PC-3 (cell line): ENCODE measurements at places on chromosomes 5 and 9.

- DNase-seq: no peak
These were observed 3.0 kb downstream of the RLN1 start for GRCh38 chr9:5336688-5337087.

DNA sequence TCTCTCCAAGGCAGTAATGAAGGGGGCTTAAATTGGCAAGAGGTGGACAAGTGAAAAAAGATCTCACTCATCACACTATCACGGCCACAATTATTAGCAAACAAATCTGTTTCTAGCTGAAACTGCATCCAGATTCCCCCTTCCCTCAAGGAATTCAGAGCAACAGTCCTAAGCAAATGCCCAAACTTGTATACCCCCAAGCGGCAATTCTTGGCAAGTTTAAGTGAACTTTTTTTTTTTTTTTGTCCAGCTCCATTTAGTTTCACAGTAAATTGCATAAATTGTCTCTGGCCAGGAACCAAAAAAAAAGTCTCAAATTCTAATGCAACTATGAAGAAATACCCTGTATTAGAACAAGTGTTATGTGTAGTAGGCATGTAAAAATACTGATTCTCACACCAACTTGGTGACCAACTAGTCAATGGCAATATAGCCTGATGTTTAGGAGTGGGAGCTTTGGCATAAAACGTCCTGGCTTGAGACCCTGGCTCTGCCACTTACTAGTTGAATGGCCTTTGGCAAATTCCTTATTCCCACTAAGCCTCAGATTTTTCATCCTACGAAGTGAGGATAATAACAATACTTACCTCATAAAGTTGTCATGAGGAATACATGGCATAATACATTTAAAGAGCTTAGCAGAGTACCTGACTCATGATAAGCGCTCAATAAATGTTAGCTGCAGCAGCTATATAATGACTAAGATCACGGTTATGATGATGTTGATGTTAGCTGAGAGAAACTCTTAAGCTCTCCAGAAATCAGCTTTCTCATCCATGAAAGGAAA, 193.2 kb downstream of the ADAMTSL1 start:
- peak; percentile 55 for DNase-seq

GRCh38 chr9:92610470-92611420, 59.2 kb downstream of the IPPK start:
- DNase-seq: no peak

- peak; percentile 49 for DNase-seq
These were observed 628.0 kb upstream of the ADAMTS16 start for GRCh38 chr5:4511996-4512656.

GRCh38 chr5:172504701-172505402, 50.5 kb upstream of the SH3PXD2B start:
- no peak for DNase-seq

DNA sequence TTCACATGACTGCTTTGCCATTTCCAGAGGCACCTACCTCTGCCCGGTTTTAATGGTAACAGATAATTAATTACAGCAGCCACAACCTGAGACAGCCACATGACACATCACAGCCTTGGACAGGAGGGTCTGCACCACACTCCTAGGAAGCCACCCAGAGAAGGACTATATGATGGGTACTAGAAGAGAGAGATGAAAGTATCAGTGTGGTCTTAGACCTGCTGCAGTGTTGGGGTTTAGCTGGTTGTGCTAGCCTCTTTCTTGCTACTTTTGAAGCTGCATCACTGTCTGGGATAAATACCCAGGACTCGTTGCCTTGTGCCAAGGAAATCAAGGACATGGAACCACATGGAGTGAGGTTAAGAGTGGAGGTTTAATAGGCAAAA, 266.4 kb downstream of the ICE1 start:
- no peak for DNase-seq

GRCh38 chr5:15529821-15530220, 29.8 kb downstream of the FBXL7 start:
- DNase-seq: no peak

GRCh38 chr9:38651400-38652042, 31.1 kb upstream of the ANKRD18A start:
- DNase-seq: no peak

DNA sequence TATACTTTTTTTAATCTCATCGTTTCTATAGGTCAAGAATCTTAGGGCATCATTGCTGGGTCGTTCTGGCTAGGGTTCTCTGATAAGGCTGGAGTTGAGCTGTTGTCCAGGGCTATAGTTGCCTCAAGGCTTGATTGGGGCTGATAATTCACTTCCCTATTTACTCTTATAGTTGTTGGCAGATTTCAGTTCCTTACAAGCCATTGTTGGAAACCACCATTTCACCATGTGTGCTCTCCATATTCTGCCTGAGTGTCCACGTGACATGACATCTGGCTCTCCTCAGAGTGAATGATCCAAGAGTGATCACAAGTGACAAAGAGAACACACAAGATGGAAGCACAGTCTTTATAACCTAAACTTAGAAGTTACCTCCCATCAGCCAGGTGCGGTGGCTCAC, 852.2 kb downstream of the EFNA5 start:
- no peak for DNase-seq

GRCh38 chr9:127854184-127854806, at the start of gene ENG:
Gene ENG, minus strand, starts transcription at chr9:127854658. Its CDS starts 303 bp downstream, at chr9:127854355.
- no peak for DNase-seq

GRCh38 chr9:98235126-98235525, 20.3 kb downstream of the TBC1D2 start:
- DNase-seq: no peak

- no peak for DNase-seq
These were observed 124.3 kb upstream of the CACNA1B start for GRCh38 chr9:137753192-137753765.

DNA sequence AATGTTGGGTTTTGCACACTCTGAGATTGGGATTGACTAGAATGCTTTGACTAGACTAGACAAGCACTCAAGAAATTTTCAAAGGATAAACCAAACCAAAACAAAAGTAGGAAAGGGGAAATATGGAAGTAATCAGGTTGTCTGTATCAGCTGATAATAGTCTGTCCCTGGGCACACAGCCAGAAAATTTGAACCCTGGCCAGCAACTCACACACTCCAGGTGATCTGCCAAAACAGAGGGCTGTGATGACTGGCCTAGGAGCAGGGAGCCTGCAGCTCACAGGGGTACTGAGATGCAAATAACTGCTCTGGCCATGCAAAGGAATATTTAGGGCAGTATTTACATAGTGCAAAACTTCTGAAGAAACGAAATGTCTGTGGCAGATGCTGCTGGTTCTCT, 112.3 kb upstream of the SMIM23 start:
- DNase-seq: no peak

- DNase-seq: peak; percentile 95
These were observed 2.4 kb downstream of the CARD19 start for GRCh38 chr9:93098236-93098946.

DNA sequence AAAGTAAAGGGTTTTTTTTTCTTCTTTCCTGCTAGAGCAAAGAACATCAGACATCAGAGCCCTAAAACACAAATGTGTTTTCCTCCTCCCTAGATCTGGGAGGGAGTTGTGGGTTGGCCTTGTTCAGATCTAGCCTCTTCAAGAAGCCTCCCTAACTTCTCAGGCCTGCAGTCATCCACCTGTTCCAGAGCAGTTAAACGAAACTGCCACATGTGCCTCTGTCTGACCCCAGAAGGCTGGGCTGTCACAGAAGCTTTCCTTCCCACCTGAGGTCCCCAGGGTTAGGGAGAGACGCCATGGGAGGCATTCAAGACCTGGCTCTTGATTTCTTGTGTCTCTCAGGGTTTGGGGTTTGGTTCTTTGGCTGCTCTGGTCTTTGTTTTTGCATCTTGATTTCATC, 87.0 kb downstream of the DAB2IP start:
- DNase-seq: no peak

DNA sequence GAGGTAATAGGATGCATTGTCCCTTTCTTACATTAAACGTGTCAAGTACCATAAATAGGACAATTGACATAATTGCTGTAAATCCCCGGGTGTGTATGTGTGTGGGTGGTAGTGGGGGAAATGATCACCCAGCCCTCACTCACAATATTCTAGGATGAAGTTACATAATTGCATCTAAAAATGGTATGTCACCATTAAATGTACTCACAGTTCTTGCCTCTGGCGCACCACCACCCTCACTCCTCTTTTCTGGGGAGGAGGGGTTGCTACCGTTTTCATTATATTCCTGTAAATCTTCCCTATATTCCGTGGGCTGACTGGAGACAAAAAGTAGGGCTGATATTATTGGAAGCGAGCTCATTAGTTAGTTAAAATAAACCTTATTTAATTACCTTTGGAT, 563.8 kb downstream of the TLR4 start:
- no peak for DNase-seq

GRCh38 chr5:160504906-160505305, 83.3 kb downstream of the PTTG1 start:
- DNase-seq: no peak

GRCh38 chr9:127937388-127938297, at the start of gene DPM2:
Gene DPM2, minus strand, starts transcription at chr9:127937854. Its CDS starts 34 bp downstream, at chr9:127937820.
- DNase-seq: peak; percentile 79

DNA sequence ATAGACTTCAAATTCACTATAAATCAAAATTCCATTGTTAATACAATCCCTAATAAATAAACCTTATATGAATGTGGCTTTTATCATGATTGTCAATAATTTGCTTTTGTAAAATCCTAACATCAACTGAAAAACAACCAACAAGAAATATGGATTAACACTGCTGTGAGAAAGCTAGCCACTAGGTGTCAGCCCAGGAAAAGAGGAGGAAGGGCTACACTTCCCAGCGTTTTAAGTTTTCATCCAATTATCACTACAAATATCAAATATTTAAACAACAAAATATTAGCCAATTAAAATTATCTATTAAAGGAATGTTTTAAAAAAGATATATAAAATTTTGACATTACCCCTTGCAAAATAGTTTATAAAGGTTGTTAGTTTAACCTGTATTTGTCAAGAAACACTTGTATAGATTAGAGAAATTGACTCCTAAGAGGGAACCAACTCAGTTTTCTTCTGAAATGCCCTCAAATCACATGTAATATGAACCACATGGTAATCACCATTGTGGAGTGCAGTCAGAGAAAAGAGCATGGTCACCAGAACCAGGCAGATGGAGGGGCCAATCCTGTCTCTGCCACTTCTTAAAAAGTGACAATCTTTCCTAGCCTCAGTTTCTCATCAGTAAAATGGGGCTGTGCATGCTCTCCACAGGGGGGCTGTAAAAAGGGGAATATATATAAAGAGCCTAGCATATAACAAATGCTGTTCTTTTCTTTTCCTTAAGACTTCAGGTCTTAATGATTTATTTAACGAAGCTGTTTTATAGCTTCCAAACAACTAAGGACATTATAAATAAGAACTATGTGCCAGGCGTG, 188.2 kb downstream of the CRB2 start:
- DNase-seq: peak; percentile 42

GRCh38 chr5:163772241-163772640, 266.8 kb downstream of the MAT2B start:
- no peak for DNase-seq

DNA sequence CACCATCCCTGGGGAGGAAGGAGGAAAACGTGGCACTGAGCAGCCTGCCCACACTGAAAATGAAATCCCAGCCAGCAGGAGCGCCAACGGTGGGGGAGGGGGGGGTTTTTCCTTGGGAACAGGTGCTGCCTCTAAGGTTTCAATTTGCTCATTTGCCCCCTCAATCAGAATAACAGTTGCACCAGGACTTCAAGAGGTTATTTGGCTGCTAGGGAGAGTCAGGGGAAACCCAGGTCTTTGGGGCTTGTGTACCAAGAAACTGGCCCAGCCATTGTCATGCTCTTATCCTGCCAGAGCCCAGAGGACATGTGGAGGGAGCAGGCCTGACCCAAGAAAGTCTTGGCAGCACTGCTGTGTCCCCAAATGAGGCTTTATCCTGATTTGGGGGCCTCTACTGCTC, 66.5 kb downstream of the NDFIP1 start:
- no peak for DNase-seq

- no peak for DNase-seq
These were observed 20.8 kb upstream of the KIF2A start for GRCh38 chr5:62284946-62285891.

GRCh38 chr9:101514071-101514470, 19.6 kb upstream of the RNF20 start:
- no peak for DNase-seq

DNA sequence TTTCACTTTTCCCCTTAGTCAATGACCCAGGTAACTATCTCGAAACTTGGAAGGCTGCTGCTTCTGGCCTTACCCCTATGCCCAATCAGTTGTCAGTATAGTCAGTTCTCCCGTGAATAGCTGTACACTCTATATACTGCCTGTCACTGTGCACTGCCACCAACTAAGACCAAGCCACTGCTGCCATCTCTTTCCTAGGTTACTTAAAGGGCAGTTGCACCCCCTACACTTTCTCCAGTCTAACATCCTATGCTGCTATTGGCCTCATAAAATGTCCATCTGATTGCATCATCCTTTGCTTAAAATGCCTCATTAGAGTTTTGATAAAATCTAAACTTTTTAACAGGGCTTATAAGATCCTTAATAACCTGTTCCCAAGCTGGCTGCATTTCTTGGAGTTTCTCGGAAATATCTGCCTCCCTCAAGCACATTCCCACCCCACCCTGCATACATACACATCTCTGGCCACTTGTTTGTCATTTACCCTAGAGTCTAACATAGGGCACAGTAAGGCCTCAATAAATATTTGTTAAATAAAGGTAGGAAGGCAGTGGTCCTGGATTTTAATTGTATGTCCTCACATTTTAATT, 32.8 kb upstream of the TNFAIP8 start:
- DNase-seq: no peak

DNA sequence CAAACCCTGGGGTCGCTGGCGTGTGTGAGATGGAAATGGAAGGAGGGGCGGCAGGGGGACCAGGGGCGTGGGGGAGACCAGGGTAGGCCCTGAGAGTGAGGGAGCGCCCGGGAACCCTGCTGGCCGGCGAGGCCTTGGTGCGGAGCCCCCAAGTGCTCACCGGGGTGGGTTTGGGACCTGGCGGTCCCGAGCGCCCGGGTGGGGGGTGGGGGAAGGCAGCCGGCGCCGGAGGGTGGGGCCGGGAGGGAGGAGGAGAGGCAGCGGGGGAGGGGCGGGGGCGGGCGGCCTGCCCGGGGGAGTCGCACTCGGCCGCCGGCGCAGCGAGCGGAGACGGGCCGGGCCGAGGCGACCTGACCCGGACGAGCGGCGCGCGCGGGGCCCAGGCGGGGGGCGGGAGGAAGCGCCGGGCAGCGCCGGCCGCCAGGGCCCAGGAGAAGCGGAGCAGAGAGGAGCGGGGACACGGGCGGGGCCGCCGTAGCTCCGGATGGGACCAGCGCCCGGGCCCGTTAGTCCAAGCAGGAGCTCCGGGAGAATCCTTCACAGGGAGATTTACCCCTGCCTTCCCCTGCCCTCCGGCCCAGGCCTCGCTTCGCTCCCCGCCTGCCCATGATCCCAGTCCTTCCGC, at the start of gene NPR2:
TSS of gene NPR2 (plus strand) at position 295 of the 625 bp plus-strand sequence. CDS start 818 bp downstream, outside the sequence.
- no peak for DNase-seq

- DNase-seq: no peak
These were observed 102.6 kb downstream of the FSTL4 start for GRCh38 chr5:133509742-133510079.

GRCh38 chr5:6673031-6673430, 39.8 kb downstream of the SRD5A1 start:
- DNase-seq: no peak

- no peak for DNase-seq
These were observed 86.3 kb downstream of the NLN start for GRCh38 chr5:65808251-65808741.

- no peak for DNase-seq
These were observed 8.2 kb downstream of the CERCAM start for GRCh38 chr9:128428644-128429512.
